ENCODE measurements at places on chromosomes 1 and 21.
A peak's percentile ranks its signal among the peaks of the same experiment; 100 is the strongest.

DNA sequence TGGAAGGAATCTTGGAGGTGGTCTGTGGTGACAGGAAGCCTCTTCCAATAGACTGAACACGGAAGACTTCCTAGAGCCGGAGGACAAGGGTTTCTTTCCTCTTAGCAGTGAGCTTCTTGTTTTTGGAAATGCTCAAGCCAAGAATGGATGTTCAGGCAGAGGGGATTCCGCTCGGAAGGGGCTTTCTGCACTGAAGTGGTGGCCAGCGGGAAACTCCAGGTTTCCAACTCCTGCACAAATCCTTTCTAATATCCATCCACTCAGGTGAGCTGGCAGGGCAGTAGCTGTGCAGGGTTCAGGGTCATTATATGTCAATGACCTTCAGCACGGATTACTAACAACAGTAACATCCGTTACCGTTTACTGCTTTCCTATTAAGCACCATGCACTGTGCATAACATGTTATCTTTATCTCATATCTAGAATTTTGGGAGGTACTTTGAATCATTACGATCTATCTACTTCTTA, 573 bp upstream of the CPT2 start:
- no peak for DNase-seq

GRCh38 chr1:101723415-101723814, 273.3 kb downstream of the OLFM3 start:
- DNase-seq: no peak

DNA sequence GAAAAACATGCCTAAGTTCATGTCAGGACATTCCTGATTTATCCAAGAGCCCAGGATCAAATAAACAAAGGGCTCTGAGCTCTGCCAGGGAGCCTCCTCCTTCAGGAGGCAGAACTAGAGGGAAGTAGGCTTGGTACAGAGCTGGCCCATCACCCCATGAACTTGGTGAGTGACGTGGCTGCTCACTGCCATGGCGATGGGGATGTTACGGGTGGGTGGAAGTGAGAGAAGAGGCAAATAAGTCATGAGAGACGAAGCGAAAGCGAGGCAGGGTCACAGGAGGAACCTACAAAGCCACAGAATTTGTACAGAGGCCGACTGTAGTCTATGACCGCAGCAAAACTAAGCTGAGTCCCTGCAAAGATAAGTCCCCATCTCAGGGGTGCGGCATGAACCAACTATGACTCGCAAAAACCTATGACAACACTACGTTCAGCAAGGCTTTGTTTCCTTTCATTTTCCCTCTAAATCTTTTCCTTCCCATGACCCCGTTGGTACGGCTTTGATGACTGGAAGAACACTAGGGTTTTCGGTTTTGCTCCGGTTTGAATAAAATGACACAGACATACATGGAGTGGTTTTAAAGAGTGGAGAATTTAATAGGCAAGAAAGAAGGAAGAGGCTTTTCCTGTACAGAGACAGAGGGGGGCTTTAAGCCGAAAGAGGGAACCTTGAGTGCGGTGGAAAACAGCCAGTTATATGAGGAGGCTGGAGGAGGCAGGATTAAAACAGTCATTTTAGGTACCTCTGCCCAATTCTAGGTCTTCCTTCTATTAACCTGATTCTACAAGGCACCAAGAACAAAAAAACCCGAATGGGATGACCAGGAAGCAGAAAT, 74.1 kb downstream of the CD46 start:
- DNase-seq: peak; percentile 87

- DNase-seq: no peak
These were observed 48.4 kb downstream of the SLAMF6 start for GRCh38 chr1:160474392-160475242.

DNA sequence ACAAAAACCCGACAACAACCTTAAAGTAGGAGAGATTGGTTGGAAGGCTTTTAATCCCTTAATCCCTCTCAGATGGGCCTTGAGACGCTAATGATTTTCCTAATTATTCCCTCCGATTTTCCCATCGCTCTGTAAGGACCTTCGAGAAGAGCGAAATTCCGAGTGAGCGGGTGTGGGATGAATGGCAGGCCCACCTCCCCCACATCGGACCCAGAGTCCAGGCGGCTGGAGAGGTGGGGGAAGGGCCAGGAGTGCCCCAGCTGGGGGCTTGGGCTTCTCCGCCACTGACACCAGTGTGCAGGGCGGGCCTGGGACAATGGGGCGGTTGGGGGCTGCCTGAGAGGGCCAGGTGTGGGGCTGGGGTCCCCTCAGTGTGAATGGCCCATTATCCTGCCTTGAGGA, 23.4 kb downstream of the RHBG start:
- DNase-seq: no peak

GRCh38 chr1:44895919-44896734, 53.1 kb upstream of the PTCH2 start:
- DNase-seq: no peak

GRCh38 chr1:47031585-47031984, 8.1 kb downstream of the CYP4X1 start:
- DNase-seq: no peak

DNA sequence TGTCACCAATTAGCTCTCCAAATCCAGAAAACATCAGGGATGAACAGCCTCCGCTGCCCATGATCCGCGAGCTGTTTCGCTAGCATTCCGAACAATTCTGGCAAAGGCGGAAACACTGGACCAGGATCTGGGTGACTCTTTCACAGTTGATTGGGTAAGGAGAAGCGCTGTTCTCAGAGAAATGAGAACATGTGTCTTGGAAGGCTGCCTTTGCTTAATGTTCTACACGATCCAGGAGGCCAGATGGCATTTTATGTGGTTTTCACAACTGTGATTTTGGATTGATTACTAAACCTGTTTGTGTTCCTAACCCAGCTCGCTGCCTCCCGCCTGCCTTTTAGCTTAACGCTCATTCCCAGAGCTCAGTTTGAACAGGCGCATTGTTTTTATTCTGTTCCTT, 144.0 kb downstream of the KIF26B start:
- no peak for DNase-seq

DNA sequence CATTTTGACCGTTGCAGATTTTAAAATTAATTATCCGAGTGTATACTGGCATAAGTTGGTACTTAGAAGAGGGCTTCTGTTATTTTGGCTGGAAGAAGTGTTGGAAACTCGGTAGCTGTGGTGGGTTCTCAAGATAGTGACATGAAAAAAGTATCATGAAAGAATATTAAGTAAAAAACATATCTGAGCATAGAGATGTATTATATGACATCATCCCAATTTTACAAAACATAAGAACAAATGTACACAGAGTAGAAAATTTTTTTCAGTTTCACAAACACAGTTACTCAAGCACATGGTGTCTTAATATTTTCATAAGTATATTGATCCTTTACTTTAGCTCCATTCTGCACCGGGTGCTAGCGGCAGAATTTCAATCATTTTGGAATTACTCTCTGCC, 684 bp downstream of the IFI16 start:
- no peak for DNase-seq

DNA sequence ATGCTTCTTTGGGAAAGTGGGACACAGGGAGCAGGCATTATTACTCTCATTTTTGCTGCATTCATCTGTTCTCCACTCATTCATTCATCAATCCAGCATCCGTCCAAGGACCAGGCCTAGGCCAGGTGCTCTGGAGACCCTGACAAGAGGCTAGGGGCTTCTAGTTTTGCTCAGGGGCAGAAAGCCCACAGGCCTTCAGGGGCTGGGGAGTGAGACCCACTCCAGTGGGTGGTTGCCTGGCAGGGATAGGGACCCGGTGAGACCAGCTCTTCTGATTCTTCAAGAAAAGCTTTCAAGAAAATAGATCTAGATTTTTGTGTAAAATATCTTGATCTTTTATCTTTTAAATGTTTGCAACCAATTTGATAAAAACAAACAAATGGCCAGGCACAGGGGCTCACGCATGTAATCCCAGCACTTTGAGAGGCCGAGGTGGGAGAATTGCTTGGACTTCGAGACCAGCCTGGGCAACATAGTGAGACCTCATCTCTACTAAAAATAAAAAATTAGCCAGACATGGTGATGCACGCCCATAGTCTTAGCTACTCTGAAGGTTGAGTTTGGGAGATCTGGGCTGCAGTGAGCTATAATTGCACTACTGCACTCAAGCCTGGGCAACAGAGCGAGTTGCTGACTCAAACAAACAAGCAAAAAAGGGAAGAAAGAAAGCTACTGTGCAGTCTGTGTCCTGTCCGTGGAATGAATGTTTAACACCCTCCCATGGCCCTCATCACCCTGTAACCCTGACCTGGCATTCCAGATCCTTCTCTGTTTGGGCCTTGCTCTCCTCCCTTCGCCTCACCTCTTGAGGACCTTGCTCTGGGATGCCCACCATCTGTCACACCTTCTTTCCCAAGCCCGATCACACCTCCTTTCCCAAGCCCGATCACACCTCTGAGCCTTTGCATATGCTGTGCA, 17.3 kb upstream of the LRP8 start:
- no peak for DNase-seq

DNA sequence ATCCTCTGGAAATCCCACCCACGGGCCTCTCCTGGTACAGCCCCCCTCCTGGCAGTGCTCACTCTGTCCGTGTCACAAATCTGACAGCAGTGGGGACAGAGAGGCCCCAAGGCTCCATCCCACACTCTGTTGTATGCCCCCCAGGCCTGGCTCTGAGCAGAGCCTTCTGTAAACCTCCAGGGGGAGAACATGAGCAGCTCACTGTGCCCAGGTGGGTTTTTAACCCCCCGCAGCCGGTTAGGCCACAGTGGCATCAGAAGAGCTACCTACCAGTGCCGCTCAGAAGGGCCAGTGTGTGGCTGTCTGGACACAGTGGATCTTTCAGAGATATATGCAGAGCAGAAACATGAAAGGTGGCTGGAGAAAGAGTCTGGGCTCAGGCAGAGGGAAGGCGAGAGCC, 12.0 kb upstream of the GPR153 start:
- DNase-seq: no peak

DNA sequence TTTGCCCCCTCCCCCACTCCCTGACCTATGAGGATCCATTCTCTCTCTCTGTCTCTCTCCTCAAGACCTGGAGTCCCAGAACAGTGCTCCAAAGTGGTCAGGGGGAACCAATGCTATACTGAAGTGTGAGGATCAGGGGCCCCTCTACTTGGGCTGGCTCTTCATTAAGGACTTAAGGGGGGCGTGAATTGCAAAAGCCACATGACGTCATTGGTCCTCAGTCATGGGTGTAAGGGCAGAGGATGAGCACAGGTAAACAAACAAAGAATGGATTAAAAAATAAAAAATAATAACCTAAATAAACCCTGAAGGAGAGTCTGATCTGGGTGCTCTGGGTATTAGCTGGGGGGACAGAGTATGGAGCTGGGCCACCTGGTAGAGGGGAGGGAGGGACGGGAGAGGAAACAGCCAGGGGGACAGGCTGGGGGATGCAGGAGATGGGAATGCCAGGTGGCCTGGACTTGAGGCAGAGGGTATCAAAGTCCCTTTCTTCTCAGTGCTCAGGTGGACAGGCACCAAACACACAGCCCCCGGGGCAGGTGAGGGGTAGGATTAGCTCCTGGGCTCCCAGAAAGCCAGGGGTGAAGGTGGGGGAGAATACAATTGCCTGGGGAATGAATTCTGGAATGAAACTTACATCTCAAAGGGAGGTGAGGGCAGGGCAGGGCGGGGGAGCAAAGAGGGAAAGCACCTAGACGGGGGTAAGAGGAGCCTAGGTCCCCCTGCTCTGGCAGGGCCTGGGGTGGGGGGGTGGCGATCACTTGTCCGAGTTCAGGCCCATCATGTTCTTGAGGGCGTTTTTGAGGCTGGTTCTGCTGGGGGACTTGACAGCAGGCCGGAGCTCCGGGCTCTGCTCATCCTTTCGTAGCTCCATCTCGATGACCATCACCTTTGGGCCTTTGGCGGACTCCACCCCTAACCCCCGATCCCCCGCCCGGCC, 4.6 kb downstream of the MPZ start:
- DNase-seq: no peak

GRCh38 chr1:223803211-223803610, 42.5 kb downstream of the TP53BP2 start:
- no peak for DNase-seq

DNA sequence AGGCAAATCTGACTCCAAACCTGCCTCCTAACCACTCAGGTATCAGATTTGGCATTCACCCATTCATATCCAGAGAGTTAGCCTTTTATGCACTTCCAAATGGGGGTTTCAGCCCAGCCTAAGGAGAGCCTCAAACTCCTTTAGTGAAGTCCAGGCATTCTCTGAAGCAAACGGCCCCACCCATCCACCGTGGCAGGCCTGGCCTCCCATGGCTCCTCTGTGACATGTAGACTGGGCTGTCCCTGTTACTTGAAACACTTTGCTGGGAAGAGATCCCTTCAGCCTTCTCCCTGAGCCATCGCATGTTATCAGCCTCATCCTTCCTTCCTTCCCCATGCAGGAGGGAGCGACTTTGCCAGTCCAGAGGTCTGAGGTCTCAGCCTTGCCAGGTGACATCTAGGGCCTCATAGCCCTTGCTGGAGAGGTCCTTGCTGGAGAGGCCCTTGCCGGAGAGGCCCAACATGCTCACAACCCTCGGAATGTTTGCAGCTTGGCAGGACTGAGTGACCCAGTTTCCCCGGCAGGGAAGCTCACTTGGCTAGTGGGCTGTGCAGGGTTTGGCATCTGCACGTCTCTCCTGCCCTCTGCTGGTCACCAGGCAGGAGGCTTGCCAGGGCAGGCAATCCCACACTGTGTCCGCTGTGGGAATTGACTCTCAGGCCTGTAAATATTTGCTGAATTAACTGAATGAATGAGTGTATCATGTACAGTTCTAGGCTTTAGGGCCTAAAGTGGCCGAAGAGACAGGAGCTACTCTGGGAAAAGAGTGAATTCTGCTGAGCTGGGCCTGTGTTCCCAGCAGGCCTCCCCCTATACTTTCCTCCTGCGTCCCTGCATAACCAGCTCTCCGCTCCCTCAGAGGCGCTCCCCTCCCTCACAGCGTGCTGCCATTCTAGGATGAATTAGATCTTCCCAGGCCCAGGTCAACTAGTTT, 26.7 kb upstream of the RBM15 start:
- peak; percentile 66 for DNase-seq

DNA sequence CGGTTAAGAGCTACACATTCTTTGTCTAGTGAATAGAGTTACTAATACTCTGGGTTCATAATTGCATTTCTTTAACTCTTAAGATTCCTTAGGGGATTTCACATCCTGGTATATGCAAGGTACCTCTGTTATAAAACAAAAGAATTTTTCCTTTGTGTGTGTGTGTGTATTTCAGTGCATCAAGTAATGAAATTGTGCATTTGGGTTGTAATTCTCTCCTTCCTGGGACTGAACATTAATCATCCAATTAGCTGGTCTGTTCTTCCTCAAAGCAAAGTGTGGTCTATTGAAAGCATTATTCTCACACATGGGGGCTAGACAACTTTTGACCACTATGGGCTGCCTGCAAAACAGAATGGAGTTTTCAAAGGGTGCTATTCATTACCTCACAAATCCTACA, 74.0 kb downstream of the ZC3H11B start:
- DNase-seq: no peak

- no peak for DNase-seq
These were observed at the start of gene L1TD1 for GRCh38 chr1:62194651-62195544. Gene L1TD1, plus strand, starts transcription at chr1:62194849. Its CDS starts 11,780 bp downstream, at chr1:62206629.

DNA sequence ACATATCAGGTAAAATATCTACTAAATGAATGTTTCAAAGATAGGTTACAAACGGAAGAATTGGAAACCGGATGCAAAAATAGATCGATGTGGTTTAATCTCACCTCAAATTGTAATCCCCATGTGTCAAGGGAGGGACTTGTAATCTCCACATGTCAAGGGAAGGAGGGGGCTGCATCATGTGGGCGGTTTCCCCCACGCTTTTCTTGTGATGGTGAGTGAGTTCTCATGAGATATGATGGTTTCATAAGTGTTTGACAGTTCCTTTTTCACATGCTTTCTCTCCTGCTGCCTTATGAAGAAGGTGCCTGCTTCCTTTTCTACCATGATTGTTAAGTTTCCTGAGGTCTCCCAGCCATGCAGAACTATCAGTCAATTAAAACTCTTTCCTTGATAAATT, 408.7 kb upstream of the TMPRSS15 start:
- no peak for DNase-seq

GRCh38 chr1:87084244-87084836, 169.9 kb downstream of the HS2ST1 start:
- peak; percentile 20 for DNase-seq
